Vagina (tissue), 2 donors: ENCODE measurements at places on chromosomes 5 and 9. TPM values are rescaled to one million over a fixed set of nuclear protein-coding genes. Genes with fewer than 3 reads are reported as not detected.
A peak's percentile ranks its signal among the peaks of the same experiment; 100 is the strongest.

SEMA5A gene
- 9.3 TPM for total RNA-seq

DNA sequence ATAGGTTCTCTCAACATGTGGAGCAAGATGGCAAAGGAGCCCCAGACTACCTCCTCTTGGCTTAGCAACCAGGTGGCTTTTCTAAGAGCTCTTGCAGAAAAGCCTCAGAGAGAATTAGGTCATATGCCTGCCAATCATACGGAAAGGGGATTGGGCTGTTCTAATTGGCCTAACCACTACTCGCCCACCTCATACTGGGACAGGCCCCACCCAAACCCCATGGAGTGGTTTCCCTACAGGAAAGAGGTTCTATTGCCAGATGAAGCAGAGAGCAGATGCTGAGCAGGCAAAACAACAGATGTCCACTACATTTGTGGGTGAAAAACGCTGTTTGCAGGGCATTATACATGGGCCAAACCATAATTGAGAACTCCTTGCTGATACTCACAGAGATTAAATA is 29.0 kb downstream of the ABLIM3 start:
- no peak for DNase-seq
- no peaks in the 10 kb centered on the region for H3K36me3 ChIP-seq
- H3K27me3 ChIP-seq = no peaks in the 10 kb centered on the region
- H3K4me3 ChIP-seq = no peak overlapping the region

TTC1 gene
- total RNA-seq = 29.7 TPM

DNA sequence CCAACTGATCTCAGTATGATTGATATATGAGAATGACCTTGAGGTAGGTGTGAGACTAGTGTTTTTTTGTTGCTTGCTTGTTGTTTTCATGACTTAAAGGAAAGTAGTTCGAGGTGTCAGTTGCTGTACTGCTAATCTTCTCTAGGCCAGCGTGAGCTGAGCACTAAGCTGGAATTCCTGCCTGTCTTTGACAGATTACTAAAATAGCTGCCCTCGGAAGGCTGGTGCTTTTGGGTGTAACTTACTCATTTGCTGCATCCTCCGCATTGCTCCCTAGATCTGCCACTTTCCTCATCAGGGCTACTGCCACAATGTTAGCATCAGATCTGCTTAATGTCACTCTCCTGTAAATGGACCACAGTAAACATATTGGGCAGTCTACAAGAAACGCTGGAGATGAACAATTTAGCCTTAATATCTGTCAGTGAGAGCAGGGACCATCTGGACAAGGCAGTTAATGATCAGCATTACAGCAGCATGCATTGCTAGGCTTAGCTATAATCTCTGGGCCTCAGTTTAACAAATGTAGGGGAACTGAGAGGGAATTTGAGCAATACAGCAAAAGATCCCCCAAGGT is 106.6 kb upstream of the CDH6 start:
- no peaks in the 10 kb centered on the region for H3K36me3 ChIP-seq
- no peak for DNase-seq
- H3K4me3 ChIP-seq = no peak overlapping the region
- no peaks in the 10 kb centered on the region for H3K27me3 ChIP-seq

LCP2 gene
- total RNA-seq = 25.5 TPM

DNA sequence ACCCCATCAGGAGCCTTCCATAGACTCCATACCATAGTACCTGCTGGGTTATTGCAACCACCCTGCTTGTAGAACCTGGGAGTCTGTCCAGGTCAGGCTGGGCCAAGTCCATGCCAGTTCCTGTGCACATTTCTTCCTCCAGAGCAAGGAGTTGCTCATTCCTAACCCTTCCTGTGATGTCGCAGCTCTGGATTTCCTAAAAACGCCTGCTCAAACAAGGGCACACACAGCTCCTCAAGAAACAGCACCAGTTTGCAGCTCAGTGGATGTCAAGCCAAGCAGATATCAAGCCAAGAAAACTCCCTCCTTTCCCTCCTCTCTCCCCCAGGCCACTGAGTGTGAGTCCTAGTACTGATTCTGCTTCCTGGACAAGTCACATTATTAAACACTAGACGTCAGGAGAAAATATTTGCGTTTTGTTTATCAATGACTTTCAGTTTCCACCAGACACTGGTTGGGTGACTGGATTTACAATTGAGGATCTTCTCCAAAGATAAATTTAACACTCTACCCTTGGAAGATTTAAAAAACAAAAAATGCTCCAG is 59.6 kb downstream of the SLC1A1 start:
- no peaks in the 10 kb centered on the region for H3K36me3 ChIP-seq
- DNase-seq = no peak
- no peak overlapping the region for H3K4me3 ChIP-seq
- no peaks in the 10 kb centered on the region for H3K4me1 ChIP-seq
- peak overlapping the region; percentile 9 for H3K27ac ChIP-seq

GRCh38 chr9:136351252-136351800 is 12.2 kb downstream of the DNLZ start:
- DNase-seq = no peak
- peaks cover 36% of the 10 kb centered on the region for H3K4me1 ChIP-seq
- no peak overlapping the region for H3K27ac ChIP-seq

GRCh38 chr5:173454736-173455598 is 126.8 kb upstream of the STC2 start:
- H3K4me1 ChIP-seq = no peaks in the 10 kb centered on the region
- no peaks in the 10 kb centered on the region for H3K27me3 ChIP-seq
- peak overlapping the region; percentile 62 for H3K27ac ChIP-seq

GRCh38 chr9:136923881-136924280 is 20.7 kb downstream of the FBXW5 start:
- H3K4me1 ChIP-seq = peaks cover 7% of the 10 kb centered on the region
- H3K27ac ChIP-seq = no peak overlapping the region
- DNase-seq = no peak

DNA sequence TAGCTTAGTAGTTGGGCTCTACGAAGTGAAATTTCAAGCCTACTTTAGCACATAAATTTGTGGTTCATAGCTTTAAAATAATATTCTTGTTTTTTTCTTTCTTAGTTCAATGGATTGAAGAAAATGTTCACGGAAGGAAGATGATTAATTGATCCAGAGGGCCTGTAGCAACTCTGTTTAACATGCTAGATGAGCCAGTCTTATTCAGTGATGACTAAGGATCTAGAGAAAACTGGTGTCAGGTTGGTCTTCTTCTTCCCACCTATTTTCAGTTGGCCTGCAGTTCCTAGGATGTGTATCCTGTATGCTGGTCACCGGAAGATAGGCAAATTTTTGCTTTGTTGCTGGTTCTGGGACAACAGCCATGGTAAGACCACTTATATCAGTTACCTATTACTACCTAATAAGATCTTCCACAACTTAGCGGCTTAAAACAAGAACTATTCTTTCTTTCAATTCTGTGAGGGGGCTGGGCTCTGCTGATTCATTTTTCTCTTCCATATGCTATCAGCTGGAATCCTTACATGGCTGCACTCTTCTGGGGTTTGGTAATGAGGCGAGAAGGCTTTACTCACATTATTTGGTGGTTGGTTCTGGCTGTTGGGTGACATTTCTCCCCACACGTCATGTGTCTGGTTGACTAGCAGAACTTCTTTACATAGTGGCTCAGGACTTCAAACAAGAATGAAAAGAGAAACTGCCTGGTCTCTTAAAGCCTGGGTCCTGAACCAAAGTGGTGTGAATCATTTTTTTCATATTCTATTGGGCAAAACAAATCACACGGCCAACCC is 182.7 kb upstream of the ACTBL2 start:
- H3K36me3 ChIP-seq = no peaks in the 10 kb centered on the region
- no peaks in the 10 kb centered on the region for H3K4me1 ChIP-seq
- no peaks in the 10 kb centered on the region for H3K27me3 ChIP-seq
- DNase-seq = no peak
- H3K4me3 ChIP-seq = no peak overlapping the region

PCA3 gene
- total RNA-seq = not detected

TRIP13 gene
- 3.7 TPM for total RNA-seq

DNA sequence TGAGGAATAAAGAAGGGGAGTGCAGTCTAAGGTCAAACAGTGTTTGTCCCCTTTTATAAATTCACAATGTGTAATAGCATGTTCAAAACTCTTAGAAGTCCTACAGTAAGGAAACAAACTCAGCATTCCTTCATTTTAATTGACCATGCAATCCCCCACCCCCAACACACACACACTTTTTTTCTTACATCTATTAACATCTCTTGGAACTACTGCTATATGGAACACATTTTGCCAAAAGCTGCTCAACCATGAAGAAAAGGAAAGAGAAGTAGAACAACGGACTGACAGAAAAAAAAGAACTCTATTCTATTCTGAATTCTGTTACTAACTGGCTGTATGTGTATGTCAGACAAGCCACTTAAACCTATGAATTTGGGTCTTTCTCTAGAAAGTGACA is 2.8 kb upstream of the CTNNAL1 start:
- no peak for DNase-seq
- H3K36me3 ChIP-seq = no peaks in the 10 kb centered on the region
- H3K4me1 ChIP-seq = peaks cover 15% of the 10 kb centered on the region

LRRC19 gene
- not detected for total RNA-seq

DNA sequence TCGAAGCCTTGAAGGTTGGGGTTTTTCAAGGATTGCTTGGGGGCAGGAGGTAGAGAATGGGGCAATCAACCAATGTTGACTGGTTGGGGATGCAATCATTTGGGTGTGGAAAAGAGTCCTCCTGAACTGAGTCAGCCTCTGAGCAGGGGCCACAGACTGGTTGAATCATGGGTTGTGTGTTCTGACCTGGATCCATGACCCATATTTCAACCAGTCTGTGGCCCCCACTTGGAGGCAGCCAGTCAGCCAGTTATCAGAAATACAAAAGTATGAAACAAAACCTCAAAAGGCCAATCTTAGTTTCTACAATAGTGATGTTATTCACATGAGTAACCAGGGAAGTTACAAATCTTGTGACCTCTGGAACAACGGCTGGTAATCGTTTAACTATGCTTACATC is 81.4 kb upstream of the RANBP6 start:
- no peaks in the 10 kb centered on the region for H3K4me1 ChIP-seq
- no peaks in the 10 kb centered on the region for H3K36me3 ChIP-seq
- H3K27me3 ChIP-seq = no peaks in the 10 kb centered on the region
- DNase-seq = no peak
- H3K27ac ChIP-seq = no peak overlapping the region

DNA sequence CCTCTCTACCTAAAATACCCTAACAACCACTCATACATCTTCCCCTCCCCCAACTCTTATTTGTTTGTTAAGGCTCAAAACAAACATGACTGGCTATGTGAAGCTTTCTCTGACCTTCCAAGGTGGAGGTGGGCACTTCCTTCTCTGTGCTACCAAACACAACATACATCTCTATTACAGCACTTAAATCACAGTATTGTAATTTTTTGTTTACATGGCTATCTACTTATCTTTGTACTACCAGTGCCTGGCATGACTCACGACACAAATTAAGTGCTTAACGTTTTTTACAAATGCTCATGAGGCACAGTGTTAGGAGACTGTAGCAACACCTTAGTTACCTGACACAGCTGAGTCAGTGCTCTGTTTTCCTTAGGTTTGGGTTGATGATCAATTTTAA is 18.6 kb downstream of the HOMER1 start:
- H3K36me3 ChIP-seq = no peaks in the 10 kb centered on the region
- DNase-seq = no peak
- H3K27ac ChIP-seq = no peak overlapping the region
- H3K4me3 ChIP-seq = no peak overlapping the region
- no peaks in the 10 kb centered on the region for H3K4me1 ChIP-seq
- no peaks in the 10 kb centered on the region for H3K27me3 ChIP-seq

DNA sequence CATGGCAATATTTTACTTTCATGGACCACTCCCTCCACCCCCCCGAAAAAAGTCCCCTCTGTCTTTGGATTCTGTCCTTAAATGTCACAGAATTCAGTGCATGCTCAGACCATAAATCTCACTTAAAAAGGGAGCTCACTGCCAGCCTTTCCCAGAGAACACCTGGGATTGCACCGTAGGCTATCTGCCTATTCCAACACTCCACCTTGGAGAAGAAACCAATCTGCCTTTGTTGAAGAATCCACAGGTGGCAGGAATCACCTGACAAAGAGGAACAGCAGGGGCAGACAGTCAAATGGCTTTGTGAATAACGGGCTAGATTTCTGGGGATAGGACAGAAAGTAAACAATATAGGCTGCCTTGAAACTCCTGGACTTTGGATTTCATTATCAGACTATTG is 306.7 kb upstream of the BRINP1 start:
- no peaks in the 10 kb centered on the region for H3K27me3 ChIP-seq
- no peak for DNase-seq
- H3K27ac ChIP-seq = no peak overlapping the region
- H3K36me3 ChIP-seq = no peaks in the 10 kb centered on the region
- H3K4me1 ChIP-seq = no peaks in the 10 kb centered on the region

MLANA gene
- not detected for total RNA-seq

PCDHA1 gene
- total RNA-seq = not detected

CEL gene
- 0.74 TPM for total RNA-seq

- H3K27ac ChIP-seq = no peak overlapping the region
- H3K4me1 ChIP-seq = peaks cover 22% of the 10 kb centered on the region
- H3K27me3 ChIP-seq = no peaks in the 10 kb centered on the region
- no peaks in the 10 kb centered on the region for H3K36me3 ChIP-seq
- no peak overlapping the region for H3K4me3 ChIP-seq
These were observed 732.2 kb upstream of the ZNF608 start for GRCh38 chr5:125478599-125478998.

SLC34A1 gene
- total RNA-seq = not detected

GRCh38 chr5:143488381-143488780 is 84.9 kb upstream of the NR3C1 start:
- H3K4me3 ChIP-seq = no peak overlapping the region
- H3K27ac ChIP-seq = no peak overlapping the region
- DNase-seq = no peak
- no peaks in the 10 kb centered on the region for H3K36me3 ChIP-seq
- no peaks in the 10 kb centered on the region for H3K27me3 ChIP-seq

SLC25A2 gene
- not detected for total RNA-seq

GRCh38 chr9:107907715-107908114 is 418.1 kb upstream of the KLF4 start:
- H3K4me3 ChIP-seq = no peak overlapping the region
- no peaks in the 10 kb centered on the region for H3K36me3 ChIP-seq
- DNase-seq = no peak
- no peak overlapping the region for H3K27ac ChIP-seq

DNA sequence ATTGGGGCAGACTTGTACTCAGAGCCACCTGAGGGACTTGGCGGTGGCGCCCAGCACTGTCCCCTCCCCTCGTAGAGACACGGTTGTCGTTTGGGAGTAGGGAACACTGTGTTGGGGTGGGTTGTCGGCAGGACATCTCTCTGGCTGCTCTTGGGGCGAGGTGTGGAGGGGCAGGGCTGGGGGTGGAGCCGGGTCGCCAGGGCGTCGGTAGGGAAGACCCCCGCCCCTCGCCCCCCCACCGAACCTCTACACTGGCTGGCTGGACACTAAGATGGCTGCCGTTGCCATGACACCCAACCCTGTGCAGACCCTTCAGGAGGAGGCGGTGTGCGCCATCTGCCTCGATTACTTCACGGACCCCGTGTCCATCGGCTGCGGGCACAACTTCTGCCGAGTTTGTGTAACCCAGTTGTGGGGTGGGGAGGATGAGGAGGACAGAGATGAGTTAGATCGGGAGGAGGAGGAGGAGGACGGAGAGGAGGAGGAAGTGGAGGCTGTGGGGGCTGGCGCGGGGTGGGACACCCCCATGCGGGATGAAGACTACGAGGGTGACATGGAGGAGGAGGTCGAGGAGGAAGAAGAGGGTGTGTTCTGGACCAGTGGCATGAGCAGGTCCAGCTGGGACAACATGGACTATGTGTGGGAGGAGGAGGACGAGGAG is 778 bp downstream of the TRIM41 start:
- no peak for DNase-seq
- H3K36me3 ChIP-seq = no peaks in the 10 kb centered on the region
- H3K27me3 ChIP-seq = no peaks in the 10 kb centered on the region
- H3K4me3 ChIP-seq = peak overlapping the region; percentile 76
- peaks cover 28% of the 10 kb centered on the region for H3K4me1 ChIP-seq

ARAP3 gene
- 13.3 TPM for total RNA-seq

SURF2 gene
- 19.9 TPM for total RNA-seq
